ENCODE measurements at places on chromosomes 12 and 14. TPM values are rescaled to one million over a fixed set of nuclear protein-coding genes. Genes with fewer than 3 reads are reported as not detected.

Gene RAN
- total RNA-seq: 2,323 TPM

Gene ALDH1L2
- total RNA-seq: 37.4 TPM

Gene PLEKHH1
- 12.5 TPM for total RNA-seq

Gene GLT1D1
- total RNA-seq: not detected

Gene AMHR2
- 0.15 TPM for total RNA-seq

Gene VRTN
- not detected for total RNA-seq
